Gastroesophageal sphincter (tissue), 4 donors: ENCODE measurements at places on chromosomes 11 and 22. TPM values are rescaled to one million over a fixed set of nuclear protein-coding genes. Genes with fewer than 3 reads are reported as not detected.

The SLC6A5 gene
- total RNA-seq: not detected

- ATAC-seq: no peak
Observed at GRCh38 chr11:116126562-116126961, 622.3 kb upstream of the CADM1 start.

The CASP1 gene
- total RNA-seq: 9.2 TPM

DNA sequence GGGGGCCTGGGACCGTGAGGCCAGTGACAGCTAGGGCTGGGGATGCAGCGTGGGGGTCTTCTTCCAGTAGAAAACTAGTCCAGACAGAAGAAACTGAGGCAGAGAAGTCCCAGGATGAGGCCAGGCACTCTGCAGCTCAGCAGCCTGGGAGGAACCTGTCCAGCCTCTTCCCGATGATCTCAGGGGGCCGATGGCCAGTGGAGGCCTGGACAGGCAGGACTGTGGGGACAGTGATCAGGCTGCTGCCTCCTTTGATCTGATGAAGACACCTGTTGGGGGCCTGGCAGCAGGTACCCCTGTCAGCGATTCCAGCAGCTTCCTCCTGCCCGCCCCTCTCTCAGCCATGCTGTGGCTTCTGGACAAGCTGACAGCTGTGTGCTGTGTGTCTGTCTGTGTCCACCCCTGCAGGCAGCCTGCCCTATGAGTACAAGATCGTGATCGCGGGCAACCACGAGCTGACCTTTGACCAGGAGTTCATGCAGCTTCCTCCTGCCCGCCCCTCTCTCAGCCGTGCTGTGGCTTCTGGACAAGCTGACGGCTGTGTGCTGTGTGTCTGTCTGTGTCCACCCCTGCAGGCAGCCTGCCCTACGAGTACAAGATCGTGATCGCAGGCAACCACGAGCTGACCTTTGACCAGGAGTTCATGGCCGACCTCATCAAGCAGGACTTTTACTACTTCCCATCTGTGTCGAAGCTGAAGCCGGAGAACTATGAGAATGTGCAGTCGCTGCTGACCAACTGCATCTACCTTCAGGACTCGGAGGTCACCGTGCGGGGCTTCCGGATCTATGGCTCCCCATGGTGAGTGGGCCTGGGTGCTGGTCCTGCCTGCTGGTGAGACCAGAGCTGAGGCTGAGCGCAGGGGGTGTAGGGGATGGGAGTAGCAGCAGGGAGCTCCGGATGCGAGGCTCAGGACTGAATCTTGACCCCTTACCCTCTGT is 62.6 kb downstream of the MPPED1 start:
- ATAC-seq: no peak

DNA sequence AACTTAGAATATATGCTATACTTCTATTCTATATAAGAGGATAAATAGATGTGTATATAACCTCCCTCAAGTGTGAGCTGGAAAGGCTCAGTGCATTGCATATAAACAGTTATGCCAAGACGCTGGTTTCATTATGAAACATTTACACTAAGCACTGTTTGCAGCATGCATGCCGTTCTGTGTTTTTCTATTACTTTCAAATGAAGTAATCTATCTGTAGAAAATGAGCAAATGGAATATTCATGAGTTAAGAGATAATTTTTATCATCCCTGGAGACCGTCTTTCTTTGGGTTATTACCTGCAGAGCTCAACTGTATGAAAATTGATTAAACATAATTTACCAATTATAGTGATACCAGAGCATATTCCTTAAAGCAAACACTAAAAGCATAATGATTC is 925.7 kb upstream of the CCDC90B start:
- ATAC-seq: no peak
